ENCODE measurements at places on chromosomes 5 and 9. TPM values are rescaled to one million over a fixed set of nuclear protein-coding genes. Genes with fewer than 3 reads are reported as not detected.

- H3K4me1 ChIP-seq = no peaks in the 10 kb centered on the region
- H3K27ac ChIP-seq = no peak overlapping the region
- peaks cover 21% of the 10 kb centered on the region for H3K27me3 ChIP-seq
- no peak for DNase-seq
- no peak overlapping the region for H3K4me3 ChIP-seq
- H3K36me3 ChIP-seq = no peaks in the 10 kb centered on the region
Measured at GRCh38 chr5:108467563-108467962, 85.7 kb upstream of the FBXL17 start.

The SHISAL2B gene
- total RNA-seq = not detected

- H3K4me3 ChIP-seq = no peak overlapping the region
- no peaks in the 10 kb centered on the region for H3K27me3 ChIP-seq
- peaks cover 9% of the 10 kb centered on the region for H3K4me1 ChIP-seq
- no peak for DNase-seq
Measured at GRCh38 chr5:125245216-125245615, 498.8 kb upstream of the ZNF608 start.

DNA sequence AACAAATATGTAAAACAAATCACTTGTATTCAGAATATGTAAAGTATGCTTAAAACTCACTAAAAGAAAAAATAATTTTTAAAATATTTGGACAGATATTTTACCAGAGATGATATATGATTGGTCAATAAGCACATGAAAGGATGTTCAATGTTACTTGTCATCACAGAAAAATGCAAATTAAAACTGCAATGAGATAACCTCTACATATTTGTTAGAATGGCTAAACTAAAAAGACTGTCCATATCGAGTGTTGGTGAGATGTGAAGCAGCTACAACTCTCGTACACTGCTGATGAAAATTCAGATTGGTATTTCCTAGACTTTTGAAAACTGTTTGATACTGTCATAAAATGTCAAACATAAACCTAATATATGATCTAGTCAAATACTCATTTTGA lies 685.1 kb downstream of the DTWD2 start:
- H3K27ac ChIP-seq = no peak overlapping the region
- no peak overlapping the region for H3K4me3 ChIP-seq
- peaks cover 15% of the 10 kb centered on the region for H3K27me3 ChIP-seq
- peaks cover 7% of the 10 kb centered on the region for H3K4me1 ChIP-seq

GRCh38 chr9:123174887-123175518 lies 93.4 kb downstream of the STRBP start:
- no peak overlapping the region for H3K27ac ChIP-seq
- no peak overlapping the region for H3K4me3 ChIP-seq
- no peaks in the 10 kb centered on the region for H3K27me3 ChIP-seq
- peaks cover 3% of the 10 kb centered on the region for H3K4me1 ChIP-seq

DNA sequence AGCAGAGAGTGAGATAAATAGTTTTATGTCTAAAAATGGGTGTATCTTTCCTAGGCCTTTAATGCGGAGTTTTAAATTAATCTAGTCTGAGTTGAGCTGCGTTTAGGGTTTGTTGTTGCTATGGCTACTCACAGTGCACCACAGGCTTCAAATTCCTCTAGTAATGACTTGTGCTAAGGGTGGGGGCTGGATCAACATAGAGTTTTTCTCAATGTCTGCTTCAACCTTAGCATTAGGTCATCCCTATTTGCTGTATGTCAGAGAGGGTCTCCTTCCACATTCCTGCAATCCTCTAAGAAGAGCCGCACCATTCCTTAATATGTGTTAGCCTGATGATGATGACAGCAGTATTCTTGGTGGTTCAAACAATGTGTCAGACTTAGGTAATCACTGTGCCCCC lies 465.6 kb upstream of the KIF2A start:
- H3K4me1 ChIP-seq = peaks cover 7% of the 10 kb centered on the region
- DNase-seq = no peak
- peak overlapping the region; percentile 8 for H3K27ac ChIP-seq
- no peak overlapping the region for H3K4me3 ChIP-seq
- no peaks in the 10 kb centered on the region for H3K36me3 ChIP-seq
- peaks cover 35% of the 10 kb centered on the region for H3K27me3 ChIP-seq

DNA sequence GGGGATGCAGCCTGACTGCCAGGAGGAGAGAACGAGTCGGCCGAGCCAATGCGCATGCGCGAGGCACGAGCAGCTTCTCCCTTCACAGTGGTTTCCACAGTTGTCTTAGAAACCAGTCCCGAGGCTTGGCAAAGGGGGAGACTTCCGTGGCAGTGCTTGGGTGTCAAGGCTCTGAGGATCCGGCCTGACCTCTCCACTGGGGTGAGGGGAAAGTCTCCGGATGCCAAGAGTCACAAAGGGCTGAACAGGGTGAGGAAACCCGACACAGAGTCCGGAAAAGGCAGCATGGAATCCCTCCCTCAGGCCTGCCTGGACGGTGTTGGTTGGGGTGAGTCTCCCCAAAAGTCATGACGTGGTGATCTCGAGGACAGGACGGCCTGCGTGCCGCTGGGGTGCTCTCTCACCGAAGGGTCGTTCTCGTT lies 475.5 kb downstream of the SPATA31A7 start:
- no peak overlapping the region for H3K4me3 ChIP-seq
- DNase-seq = no peak
- no peaks in the 10 kb centered on the region for H3K4me1 ChIP-seq
- H3K27me3 ChIP-seq = no peaks in the 10 kb centered on the region

DNA sequence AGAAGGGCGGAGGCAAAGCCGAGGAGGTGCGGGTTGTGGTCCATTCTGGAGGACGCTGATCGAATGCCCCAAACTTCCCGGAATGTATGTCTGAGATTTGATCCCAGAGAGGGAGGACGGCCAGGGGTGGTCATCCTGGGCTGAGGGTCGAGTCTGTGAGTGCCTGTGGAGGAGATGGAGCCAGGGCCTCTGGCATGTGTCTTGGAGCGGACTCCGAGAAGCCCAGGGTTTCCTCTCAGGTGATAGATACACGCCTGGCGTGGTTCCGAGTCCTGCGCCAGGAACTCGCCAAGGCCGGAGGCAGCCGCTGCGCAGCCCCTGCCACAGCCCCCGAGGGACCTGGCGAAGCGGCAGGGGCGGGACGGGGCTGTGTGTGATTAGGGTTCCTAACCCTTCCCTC lies 363 bp downstream of the ZNF454 start:
- peaks cover 39% of the 10 kb centered on the region for H3K36me3 ChIP-seq
- H3K4me1 ChIP-seq = no peaks in the 10 kb centered on the region
- H3K4me3 ChIP-seq = peak overlapping the region; percentile 71
- peak overlapping the region; percentile 41 for H3K27ac ChIP-seq
- DNase-seq = no peak
- H3K27me3 ChIP-seq = peaks cover 3% of the 10 kb centered on the region

- H3K27ac ChIP-seq = no peak overlapping the region
- no peak overlapping the region for H3K4me3 ChIP-seq
- H3K27me3 ChIP-seq = peaks cover 6% of the 10 kb centered on the region
- no peak for DNase-seq
Measured at GRCh38 chr5:164319161-164319560, 813.7 kb downstream of the MAT2B start.

DNA sequence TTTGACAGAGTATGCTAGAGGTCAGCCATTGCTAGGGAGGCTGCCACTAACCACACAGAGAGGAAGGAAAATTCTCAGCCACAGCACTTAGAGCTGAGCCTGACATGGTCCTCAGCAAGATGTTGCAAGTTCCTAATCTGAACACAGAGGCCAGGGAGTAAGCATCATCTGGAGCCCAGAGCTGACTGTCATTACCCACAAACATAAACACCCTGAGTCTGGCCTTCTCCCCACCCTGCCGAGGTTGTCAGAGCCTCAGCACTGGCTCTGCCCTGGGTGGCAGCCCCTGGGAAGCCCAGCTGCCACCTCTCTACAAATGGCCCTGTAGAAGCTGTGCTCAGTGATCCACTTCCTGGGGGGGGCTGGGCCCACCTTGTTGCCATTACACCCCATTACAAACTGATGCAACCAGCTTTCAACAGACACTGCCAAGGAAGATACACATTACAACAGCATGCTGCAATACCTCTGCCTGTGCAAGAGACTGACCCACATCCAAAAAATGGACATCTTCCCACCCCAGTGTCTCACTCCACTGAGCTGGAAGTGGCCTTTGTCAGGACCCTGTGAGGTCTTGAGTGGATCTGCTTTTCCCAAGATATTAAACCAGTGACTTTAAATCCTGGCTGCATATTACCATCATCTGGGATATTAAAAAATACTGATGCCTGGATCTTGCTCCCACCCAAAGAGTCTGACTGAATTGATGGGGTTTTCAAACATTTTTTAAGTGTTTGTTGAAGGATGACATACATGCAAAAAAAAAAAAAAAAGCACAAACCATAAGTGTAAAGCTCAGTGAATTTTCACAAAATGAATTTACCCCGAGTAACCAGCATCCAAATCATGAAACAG lies 33.0 kb downstream of the IRF1 start:
- H3K4me1 ChIP-seq = no peaks in the 10 kb centered on the region
- no peak overlapping the region for H3K27ac ChIP-seq
- no peak for DNase-seq
- peaks cover 14% of the 10 kb centered on the region for H3K36me3 ChIP-seq
- no peak overlapping the region for H3K4me3 ChIP-seq

DNA sequence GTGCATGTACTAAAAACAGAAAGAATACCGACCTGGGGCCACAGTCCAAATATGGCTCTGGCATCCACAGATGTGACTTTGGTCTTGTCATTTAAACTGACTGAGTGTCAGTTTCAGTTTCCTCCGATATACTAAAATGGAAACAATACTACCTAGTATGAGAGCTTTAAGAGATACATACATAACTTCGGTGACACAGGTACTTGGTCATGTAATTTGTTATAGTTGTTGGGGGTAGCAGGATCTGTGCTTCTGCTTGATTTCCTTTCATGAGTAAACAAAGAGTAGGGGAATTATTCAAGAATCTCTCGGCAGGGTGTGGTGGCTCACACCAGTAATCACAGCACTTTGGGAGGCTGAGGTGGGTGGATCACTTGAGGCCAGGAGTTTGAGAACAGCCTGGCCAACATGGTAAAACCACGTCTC lies 32.1 kb downstream of the MTMR12 start:
- DNase-seq = no peak
- peaks cover 8% of the 10 kb centered on the region for H3K36me3 ChIP-seq
- no peaks in the 10 kb centered on the region for H3K27me3 ChIP-seq

The TRMO gene
- 11.6 TPM for total RNA-seq

DNA sequence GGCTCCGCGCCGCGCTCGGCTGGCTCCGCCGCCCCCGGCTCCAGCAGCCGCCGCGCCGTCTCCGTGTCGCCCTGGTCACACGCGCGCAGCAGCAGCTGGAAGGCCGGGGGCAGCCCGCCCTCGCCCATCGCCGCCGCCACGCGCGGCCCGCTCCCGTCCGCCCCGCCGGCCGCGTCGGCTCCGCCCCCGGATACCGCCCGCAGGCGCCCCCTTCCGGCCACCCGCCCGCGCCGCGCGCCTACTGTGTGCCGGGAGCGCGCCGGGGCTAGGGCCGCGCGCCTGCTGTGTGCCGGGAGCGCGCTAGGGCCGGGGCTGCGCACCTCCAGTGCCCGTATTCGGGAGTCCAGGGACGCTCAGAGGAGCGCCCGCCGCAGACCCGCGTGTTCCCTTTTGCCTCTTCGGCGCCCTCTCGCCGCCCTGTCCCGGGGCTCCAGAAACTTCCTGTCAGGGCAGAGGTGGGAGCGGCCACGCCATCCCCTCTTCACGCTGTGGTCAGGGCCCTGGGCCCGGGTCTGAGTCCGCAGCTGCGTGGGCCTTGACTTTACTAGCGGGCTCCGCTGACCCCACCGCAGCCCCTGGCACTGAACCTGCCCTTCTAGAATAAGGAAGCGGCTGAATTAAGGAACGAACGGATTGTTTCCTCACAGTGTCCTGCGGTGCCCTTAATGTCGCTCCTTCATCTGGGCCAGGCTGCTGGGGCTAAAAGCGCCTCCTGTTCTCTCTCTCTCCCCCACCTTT lies at the start of gene ANKS6:
Gene ANKS6 (minus strand): TSS at position 192 of the 738 bp plus-strand sequence. CDS start 64 bp downstream, at position 128.
- peak within 1 kb of the TSS; percentile 64 for H3K27ac ChIP-seq
- no peaks in the 10 kb centered on the region for H3K27me3 ChIP-seq
- peak; percentile 93 for DNase-seq

The PLEKHG4B gene
- total RNA-seq = 71.2 TPM

DNA sequence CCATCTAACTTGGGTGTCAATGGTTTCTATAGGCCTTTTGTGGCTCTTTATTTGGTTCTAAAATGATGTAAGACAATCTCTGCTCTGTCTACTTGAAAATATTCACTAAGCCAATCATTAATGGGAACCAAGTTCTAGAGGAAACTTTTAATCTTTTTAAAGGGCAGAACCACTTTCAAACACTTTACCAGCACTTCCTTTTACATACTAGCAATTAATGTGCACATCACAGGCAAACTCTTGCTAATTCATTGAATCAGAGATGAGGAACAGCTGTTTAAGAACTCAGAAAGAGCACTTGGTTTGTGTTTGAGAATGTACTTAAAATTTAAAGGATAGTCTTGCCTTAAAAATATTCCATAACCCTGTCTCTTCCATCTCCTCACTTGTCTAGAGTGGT lies 83.4 kb downstream of the PAPPA start:
- H3K27ac ChIP-seq = no peak overlapping the region
- no peaks in the 10 kb centered on the region for H3K36me3 ChIP-seq
- no peak for DNase-seq
- H3K27me3 ChIP-seq = peaks cover 2% of the 10 kb centered on the region
- no peak overlapping the region for H3K4me3 ChIP-seq

- peaks cover 54% of the 10 kb centered on the region for H3K27me3 ChIP-seq
- H3K27ac ChIP-seq = no peak overlapping the region
- DNase-seq = no peak
- H3K36me3 ChIP-seq = no peaks in the 10 kb centered on the region
- no peaks in the 10 kb centered on the region for H3K4me1 ChIP-seq
- H3K4me3 ChIP-seq = no peak overlapping the region
Measured at GRCh38 chr5:176762489-176762888, 47.9 kb upstream of the UNC5A start.

The RPS14 gene
- 2,627 TPM for total RNA-seq

DNA sequence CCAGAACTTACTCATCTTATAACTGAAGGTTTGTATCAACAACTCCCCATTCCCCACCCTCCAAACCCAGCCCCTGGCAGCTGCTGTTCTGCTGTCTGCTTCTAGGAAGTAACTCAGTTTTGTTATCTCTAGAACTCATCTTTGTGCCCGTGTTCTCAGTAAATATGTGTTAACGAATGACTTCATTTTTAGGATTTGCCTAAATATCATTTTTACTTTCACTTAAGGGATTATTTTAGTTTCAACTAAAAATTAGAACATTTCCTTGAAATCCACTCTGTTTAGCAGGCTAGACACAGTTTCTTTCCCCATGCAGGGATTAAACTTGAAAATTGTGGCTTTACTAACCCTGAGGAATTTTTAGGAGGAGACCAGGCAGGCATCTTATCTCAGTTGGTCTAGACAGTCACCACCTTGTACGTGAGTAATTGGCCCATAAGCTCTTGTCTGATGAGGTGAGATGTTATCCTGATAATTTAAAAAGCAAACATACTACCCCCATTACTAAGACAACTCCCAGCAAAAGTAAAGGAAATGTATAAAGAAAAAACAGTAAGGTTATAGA lies 68.2 kb upstream of the TNFAIP8 start:
- H3K27me3 ChIP-seq = no peaks in the 10 kb centered on the region
- no peak for DNase-seq

The PCDHA9 gene
- 4.0 TPM for total RNA-seq

- H3K27me3 ChIP-seq = no peaks in the 10 kb centered on the region
- no peak overlapping the region for H3K27ac ChIP-seq
- DNase-seq = no peak
- peaks cover 16% of the 10 kb centered on the region for H3K4me1 ChIP-seq
- H3K36me3 ChIP-seq = no peaks in the 10 kb centered on the region
Measured at GRCh38 chr5:110968246-110969005, 103.1 kb upstream of the TSLP start.

The INSL6 gene
- total RNA-seq = not detected

All from mesothelial cell of epicardium (in vitro differentiated cells).